ENCODE measurements at places on chromosomes 11 and 22.

- DNase-seq: no peak
Observed at GRCh38 chr11:1768141-1768469, 4.4 kb upstream of the CTSD start.

DNA sequence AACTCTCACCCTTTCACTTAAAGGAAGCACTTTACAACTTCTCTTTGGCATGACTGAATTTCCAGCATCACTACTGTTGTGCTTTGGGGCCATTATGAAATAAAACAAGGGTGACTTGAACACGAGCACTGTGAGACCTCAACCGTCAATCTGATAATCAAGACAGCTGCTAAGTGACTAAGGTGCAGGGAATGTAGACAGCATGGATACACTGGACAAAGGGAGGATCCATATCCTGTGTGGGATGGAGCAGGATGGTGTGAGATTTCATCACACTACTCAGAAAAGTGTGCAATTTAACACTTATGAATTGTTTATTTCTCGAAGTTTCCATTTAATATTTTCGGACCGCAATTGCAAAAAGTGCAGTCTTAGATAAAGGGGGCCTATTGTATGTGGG, 16.1 kb upstream of the EXPH5 start:
- no peak for DNase-seq

- DNase-seq: no peak
Observed at GRCh38 chr11:134519390-134519750, 107.3 kb upstream of the B3GAT1 start.

- DNase-seq: no peak
Observed at GRCh38 chr11:108527382-108527781, 29.2 kb upstream of the POGLUT3 start.

GRCh38 chr11:58075781-58076180, 45.0 kb downstream of the OR6Q1 start:
- no peak for DNase-seq

GRCh38 chr11:28347371-28347770, 239.2 kb downstream of the METTL15 start:
- no peak for DNase-seq
